ENCODE measurements at places on chromosomes 2 and 18.

DNA sequence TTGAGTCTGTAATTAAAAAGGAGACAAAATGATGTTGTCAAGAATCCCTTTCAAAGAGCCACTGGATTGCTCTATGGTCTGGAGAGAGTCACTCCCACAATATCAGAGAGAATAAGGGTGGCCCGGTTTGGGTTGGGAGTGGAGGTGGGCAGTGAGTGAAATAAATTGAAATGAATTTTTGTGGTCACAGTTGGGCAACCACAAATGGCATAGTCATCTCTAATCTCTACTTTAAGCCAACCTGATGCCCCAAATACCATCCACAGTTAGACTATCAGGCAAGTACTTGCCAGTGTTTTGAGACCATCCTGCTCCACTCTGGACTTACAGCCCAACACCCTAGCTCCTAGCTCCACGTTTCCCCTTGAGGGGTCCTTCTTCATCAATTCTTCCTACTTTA lies 559.7 kb downstream of the BCL11A start:
- DNase-seq: no peak

DNA sequence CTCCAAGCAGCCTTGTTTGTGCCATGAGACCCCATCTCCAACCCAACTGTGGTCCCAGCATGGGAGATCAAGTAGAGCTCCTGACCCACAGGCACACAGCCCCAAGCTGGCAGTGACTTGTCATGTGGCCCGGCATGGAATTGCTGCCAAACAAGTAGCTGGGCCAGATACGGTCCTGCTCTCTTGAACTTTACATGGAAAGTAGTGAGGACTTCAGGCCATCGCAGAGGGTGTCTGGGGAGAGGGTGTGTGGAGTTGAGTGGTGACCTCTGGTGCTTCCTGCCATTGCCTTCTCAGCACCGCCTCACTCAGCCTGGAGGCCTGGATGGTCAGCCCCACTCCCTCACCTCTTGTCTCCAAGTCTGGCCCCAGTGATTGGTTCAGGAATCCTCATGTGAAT lies 10.9 kb upstream of the SLC4A3 start:
- no peak for DNase-seq

DNA sequence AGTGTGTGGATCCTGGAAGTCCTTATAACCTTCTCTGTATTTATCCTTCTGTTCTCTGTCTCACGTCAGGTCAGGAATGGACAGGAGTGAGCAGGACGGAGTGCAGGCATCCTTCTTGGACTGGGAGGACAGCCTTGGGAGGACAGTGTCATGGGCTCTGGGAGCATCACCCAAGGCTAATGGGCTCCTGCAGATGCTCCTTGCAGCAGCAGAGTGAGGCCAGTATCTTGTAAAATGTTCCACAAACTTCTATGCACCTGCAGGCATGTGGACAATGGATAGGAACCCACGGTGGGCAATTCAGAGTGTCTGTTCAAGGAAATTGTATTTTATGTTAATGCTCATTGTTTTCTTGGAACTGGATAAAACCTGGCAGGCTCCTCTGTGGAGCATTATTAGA lies 176.2 kb downstream of the RNF144A start:
- no peak for DNase-seq

DNA sequence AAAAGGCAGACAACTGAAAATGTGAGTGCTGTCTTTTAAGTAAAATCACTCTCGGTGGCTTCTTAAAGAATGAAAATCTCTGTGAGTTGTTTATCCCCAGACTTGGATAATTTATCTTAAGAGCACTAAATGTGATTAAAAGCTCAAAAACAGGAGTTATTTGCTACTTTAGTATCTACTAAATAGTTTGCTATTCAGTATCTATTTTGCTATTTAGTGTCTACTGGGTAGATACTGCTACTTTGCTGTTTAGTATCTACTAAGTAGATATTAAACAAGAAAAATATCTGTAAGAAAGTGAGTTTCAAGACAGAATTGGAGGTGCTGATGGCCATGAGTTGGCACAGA lies 1.4 kb upstream of the KCNG3 start:
- DNase-seq: no peak

GRCh38 chr2:43225788-43226557 lies 433 bp downstream of the ZFP36L2 start:
- peak; percentile 84 for DNase-seq

DNA sequence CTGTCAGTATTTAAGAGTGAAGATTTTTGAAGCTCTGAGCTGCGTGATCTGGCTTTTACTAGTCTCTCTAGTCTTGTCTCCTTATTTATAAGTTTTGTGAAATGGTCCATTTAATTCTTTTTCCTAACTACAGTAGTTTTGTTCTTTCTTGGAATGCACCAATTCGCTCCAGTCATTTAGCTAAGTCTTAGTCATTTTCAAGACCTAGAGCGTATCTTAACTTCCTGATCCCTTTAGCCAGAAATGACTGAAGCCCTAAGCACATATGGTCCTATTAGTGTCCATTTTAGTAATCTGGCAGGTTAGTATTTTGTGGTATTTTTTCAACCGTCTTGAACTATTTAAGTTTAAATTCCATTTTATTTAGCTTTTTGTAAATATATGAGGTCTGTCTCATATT lies 3.6 kb downstream of the BIRC6 start:
- DNase-seq: no peak

DNA sequence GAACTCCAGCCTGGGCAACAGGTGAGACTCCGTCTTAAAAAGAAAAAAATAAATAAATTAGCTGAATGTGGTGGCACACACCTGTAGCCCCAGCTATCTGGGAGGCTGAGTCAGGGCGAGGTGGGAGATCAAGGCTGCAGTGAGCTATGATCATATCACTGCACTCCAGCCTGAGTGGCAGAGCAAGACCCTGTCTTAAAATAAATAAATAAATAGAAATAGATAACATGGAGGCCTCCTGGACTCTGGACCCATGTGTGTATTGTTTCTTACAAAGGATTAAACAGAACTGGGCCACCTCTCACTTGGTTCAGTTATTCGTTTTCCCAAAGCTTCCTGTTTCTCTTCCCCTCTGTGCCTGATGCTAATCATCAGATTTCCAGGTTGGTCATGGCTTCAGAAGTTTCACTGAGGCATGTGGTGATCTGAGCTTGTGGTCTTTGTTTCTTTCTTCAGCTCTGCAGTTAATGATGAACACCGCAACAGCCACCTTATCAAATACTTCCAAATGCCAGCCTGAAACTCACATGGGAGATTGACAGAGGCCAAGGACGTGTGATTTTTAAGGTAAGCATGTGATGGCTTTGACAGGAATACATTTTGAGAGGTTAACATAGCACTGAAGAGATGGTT lies 83.3 kb upstream of the MAP4K4 start:
- DNase-seq: no peak

DNA sequence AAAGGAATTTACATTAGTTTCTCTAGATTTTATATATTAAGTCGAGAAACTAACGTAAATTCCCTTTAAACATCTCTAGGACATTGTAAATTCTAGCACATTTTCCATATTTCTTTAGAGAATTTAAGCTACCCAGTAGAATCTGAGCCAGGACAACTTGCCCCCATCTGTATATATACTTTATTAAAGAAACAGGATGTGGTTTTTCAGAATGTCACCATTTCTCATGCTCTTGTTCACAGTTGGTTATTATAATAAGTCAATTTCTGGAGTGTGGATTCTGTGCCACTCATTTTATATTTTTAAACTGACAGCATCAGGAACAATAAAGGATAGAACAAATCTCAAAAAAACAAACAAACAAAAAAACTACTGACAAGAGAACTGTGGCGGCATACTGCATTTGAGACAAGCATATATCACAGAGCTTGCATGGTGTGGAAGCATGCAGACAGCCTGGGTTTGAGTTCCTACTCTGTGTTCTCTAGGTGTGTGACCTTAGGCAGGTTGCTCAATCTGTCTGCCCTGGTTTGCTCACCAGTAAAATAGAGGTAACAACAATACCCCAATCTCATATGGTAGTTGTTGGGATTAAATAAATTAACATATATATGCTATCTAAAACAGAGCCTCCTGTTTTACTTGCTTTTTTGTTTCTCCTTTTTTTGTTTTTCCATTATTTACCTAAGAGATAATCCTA lies 61.4 kb upstream of the DNER start:
- peak; percentile 43 for DNase-seq
